ENCODE measurements at places on chromosomes 5 and 9.
A peak's percentile ranks its signal among the peaks of the same experiment; 100 is the strongest.

GRCh38 chr9:78745331-78745730 lies 448.4 kb downstream of the PSAT1 start:
- DNase-seq, result no peak

GRCh38 chr9:34571481-34571810 lies 18.1 kb downstream of the CNTFR start:
- DNase-seq, result no peak

DNA sequence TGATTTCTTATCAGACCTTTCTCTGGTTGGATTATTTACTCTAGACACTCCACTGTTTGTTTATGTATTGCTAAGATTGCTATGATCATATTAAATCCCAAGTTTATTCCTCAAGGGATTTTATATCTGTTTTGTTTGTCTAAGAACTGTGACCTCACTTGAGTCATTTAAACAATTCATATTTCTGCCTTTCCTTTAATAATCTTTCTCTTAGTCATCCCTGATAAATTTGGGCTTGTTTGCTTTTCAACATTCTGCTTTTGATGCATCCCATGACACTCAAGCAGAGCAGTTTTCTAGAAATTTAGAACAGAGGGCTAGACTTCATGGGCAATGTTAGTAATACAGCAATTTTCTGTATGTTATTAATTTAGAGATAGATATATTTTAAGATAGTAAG lies 231.6 kb upstream of the TNC start:
- DNase-seq, result no peak

DNA sequence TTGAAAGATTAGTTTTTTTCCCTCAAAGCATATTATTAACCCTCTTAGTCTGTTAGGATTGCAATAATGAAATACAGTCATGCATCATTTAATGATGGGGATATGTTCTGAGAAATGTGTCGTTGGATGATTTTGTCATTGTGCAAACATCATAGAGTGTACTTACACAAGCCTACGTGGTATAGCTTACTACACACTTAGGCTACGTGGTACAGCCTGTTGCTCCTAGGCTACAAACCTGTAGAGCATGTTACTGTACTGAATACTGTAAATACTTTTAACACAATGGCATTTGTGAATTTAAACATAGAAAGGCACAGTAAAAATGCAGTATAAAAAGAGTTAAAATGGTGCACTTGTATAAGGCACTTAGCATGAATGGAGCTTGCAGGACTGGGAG lies 132.7 kb downstream of the PDE8B start:
- no peak for DNase-seq

DNA sequence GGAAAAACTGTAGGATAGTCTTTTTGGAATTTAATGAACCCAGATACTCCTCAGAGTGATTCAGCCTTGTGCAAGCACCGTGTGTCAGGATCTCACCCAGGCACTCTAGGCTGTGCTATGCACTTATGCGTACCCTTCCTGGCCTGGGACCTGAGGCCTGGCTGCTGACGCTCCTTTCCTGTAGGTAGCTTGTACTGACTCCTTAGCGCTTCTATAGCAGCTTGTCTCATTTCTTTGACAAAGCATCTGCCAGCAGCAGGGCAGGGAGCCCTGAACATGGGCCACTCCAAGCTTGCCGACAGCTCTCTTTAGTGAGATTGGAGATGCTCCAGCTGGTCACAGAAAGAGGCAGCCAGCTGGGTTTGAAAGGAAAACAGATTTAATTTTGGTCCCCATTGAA lies 147.3 kb downstream of the SGCD start:
- no peak for DNase-seq

DNA sequence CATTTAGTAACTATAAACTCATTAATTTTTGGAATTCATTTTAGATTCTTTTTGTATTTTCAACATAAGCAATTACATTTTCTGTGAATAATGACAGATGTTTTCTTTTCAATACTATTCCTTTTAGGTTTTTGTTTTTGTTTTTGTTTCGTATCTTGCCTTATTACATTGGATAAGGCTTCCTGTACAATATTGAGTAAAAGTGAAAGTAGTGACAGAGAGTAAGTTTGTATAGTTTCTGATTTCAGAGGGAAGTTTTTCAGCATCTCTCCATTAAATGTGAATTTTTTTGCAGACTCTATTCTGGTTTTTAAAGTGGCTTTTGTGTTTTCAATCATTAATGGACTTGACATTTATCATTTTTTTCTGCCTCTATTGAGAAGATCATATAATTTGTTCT lies 12.8 kb upstream of the CAMK4 start:
- DNase-seq, result no peak

DNA sequence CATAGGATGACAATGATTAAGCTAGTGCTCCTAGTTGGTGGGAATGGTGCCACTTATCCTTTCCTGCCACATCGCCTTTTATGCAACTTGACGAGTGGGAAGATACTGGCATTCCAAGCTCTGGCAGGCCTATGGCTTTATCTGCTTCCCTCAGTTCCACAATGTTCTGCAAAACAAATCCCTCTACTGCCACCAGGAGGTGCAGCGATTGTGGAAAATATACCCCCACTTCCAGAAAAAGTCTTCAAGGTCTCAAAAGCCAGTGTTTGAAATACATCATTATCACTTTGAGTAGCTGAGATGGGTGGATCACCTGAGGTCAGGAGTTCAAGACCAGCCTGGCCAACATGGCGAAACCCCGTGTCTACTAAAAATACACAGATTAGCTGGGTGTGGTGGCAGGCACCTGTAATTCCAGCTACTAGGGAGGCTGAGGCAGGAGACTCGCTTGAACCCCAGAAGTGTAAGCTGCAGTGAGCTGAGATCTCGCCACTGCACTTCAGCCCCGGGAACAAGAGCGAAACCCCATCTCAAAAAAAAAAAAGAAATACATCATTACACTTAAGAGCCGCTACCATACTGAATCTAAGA lies 3.4 kb downstream of the CLINT1 start:
- peak; percentile 29 for DNase-seq

DNA sequence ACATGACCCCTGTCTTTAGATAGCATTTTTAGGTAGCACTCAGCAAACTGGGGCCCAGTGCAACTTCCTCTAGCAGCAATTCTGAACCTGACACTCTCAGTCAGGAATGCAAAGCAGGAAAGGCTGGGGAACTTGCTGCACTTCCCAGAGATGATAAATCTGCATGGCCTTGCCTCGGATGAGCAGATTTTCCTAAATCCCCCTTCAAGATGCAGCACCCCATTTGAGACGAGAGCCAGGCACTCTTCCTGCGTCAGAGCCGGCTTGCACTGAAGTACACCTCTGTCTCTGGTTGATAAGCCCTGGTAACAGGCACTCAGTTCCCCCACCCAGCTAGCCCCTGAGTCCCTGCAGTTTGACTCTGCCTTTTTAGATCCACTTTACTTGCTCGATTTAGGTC lies 296.7 kb upstream of the PANK3 start:
- DNase-seq, result peak; percentile 93

DNA sequence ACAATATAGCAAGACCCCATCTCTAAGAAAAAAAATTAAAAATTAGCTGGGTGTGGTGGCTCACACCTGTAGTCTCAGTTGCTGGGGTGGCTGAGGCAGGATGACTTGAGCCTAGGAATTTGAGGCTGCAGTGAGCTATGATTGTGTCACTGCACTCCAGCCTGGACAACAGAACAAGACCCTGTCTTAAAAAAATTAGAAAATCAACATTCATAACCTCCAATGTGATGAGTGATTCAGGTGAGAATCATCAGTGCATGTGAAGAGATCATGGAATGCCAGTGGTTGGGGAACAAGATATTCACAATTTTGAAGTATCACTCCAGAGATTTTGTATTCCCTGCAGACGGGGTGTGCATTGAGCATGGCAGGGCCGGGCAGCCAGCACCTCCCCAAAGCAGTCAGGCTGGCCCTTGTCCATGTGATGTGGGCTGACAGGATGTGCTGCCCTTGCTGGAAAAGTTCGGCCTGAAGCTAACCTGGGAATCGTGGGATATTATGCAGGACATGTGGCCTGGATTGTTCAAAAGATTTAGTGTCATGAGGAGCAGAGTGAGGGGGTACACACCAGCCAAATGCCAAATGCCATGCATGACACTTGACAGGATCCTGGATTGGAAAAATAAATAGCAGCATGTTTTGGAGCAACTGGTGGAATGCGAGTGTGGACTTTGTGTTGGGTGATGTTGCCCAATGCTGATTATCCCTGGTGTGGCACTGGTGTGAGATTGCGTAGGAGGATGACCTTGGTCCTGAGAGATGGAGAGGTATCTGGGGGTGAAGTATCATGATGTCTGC lies 189.0 kb downstream of the RGS3 start:
- DNase-seq, result no peak

- no peak for DNase-seq
Observed at GRCh38 chr9:126591083-126591482, 22.6 kb upstream of the LMX1B start.

GRCh38 chr5:73947906-73948640 lies 322.1 kb downstream of the ARHGEF28 start:
- DNase-seq, result no peak

- no peak for DNase-seq
Observed at GRCh38 chr5:52840277-52841050, 52.7 kb downstream of the ITGA1 start.

GRCh38 chr5:146173597-146173996 lies 8.9 kb downstream of the LARS1 start:
- DNase-seq, result no peak

DNA sequence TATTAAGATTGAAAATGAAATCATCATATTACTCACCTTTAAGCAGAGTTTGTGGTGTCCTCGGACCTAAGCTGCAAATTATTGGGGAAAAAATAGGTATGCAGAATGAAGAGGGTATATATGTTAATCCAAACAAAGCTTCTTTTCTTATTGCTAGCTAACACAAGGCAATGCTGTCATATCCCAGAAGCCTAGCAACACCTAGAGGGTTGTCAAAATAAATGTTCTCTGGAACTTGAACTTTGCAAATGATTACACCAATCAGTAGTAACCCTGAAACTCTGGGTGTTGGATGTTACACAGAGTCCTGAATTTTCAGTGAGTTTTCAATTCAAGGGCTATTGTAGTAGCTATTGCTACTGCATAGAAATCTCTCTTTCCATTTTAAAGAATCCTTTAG lies at the start of gene C6:
C6 (minus strand) TSS at position 193 of the 400 bp plus-strand sequence. CDS start 10,302 bp downstream, outside the sequence.
- DNase-seq, result no peak

DNA sequence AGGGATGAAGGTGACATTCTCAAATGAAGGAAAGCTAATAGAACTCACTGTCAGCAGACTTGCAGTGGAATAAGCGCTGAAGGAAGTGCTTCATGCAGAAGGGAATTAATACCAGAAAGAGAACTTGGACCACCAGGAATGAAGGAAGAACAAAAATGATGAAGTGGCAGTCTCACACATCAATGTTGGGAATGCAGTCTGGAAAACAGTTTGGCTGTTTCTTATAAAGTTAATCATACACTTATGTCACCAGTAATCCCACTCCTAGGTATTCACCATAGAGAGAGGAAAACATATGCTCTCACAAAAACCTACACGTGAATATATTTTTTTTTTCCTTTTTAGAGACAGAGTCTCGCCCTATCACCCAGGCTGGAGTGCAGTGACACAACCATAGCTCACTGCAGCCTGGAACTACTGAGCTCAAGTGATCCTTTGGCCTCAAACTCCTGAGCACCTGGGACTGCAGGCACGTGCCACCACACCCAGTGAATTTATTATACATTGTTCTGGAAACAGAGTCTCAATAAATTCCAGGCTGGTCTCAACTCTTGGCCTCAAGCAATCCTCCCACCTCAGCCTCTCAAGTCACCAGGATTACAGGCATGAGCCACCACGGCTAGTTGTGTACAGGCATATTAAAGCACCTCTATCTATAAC lies 81.2 kb downstream of the ROR2 start:
- DNase-seq, result no peak

DNA sequence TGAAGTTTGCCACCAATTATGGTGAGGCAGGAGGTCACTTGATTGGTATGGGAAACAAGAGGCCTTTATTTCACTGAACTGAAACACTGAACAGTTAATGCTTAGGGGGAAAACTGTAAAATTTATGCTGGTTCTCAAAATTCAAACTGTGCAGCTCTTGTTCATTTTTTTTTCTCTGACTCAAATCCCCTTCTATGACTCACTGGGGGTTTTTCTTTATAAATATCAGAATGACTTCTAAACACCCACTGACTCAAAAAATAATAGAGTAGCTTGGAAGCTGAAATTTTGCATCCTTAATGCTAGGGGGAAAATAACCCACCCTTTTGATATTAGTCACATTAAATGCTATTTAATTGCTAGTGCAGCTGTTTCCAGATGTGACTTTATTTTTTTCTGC lies 24.1 kb upstream of the OTP start:
- DNase-seq, result no peak

Data from hematopoietic multipotent progenitor cell treated with erythropoietin and hydrocortisone succinate and interleukin-3 and kit ligand, for 15 days (in vitro differentiated cells).